ENCODE measurements at places on chromosomes 1 and 21.

DNA sequence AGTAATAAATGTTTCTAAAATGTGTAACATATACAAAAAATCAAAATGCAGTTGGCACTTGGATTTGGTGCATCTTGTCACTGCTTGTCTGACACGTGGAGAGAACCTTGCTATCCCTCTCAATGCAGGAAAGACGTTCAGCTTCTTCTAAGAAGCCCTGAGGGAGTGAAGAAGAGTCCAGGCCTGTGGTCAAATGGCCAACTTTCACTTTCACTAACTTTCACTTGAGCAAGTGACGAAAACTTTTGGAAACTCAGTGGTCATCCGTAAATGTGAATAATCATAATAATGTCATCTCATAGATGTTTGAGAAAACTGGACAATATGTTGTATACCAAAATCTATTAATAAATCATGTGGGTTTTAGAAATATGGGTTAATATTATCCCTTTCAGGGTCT, 61.9 kb downstream of the ERG start:
- DNase-seq = no peak

DNA sequence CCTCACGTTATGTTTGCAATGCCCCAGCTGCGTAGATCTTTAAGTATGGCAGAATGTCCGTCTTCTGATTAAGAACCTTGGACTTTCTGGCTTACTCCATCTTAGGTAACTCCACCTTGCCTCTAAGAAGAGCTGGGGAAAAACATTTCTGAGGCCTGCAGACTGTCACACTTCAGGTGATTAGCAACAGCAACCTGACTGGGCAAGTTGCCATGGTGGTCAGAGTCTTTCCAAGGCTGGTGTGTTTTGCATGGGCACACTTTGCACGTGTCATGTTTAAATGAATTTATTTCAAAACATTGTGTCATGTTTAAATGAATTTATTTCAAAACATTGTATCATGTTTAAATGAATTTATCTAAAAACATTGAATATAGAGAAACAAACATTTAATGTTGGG, 811 bp downstream of the KPRP start:
- DNase-seq = no peak

GRCh38 chr1:147673406-147673805, 3.1 kb upstream of the ACP6 start:
- no peak for DNase-seq

DNA sequence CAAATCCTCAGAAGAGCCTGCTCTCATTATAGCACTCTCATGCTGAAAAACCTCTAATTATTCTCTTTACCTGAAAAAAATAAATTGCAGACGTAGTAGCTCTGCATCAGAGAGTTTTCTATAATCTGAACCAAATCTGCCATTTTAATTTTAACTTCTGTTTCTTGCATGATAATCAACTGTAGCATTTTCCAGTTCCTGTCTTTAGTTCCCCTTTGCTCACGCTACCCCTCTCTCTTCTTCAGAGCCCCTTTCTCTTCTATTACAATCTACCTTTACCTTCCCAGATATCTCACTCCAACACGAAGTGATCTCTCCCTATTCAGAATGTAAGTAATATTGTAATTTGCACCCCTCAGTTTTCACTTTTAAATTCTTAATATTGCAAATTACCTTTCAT, 31.4 kb downstream of the FMO1 start:
- DNase-seq = no peak

- no peak for DNase-seq
These were observed 32.7 kb downstream of the TTC39A start for GRCh38 chr1:51297401-51298321.

- no peak for DNase-seq
These were observed 16.6 kb upstream of the USP24 start for GRCh38 chr1:55231745-55232144.

DNA sequence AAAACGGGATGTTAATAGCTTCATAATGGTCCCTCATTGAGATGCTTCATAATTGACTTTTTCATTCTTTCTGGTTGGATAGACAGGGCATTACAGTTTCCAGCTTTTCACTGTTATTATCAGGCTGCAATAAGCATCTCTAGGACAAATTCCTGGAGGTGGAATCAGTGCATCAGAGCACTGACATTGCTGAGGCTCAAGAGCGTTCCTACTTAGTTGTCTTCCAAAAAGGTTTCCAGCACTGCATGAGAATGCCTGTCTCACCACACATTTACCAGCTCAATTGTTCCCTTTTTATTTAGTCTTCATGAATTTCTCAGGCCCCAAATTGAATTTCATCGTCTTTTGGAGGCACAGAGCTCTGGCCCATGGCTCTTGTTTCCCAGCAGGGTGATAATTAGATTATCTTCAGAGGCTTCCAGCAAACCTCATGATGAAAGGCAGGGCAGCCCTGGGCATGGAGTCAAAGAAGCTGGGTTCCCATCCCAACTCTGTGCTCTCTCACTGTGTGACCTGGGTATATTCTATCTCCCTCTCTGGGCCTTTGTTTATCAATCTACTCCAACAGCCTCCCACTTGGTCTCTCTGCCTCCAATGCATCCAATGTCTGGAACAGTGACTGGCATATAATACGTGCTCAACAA, 451.4 kb downstream of the PTPRU start:
- DNase-seq = no peak

DNA sequence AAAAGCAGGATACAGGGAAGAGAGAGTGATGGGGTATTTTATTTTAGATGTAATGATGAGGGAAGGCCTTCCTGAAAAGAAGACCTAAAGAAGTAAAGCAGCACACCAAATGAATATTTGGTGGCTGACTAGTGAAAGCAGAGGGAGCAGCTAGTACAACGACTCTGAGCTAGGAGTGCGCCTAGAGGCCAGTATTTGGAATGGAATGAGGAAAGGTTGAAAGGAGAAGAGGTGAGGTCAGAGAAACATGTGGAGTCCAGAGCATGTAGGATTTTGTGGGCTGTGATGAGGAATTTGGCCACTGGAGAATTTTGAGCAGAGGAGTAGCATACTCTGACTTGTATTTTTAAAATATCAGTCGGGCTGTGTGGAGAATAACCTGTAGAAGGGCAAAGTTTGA, 11.8 kb upstream of the RPL5 start:
- no peak for DNase-seq

- DNase-seq = no peak
These were observed at the start of gene PCSK9 for GRCh38 chr1:55039342-55040082. PCSK9 (plus strand) TSS chr1:55039548; CDS start chr1:55039838, 290 bp downstream.

- peak; percentile 71 for DNase-seq
These were observed 66.1 kb downstream of the PLXNA2 start for GRCh38 chr1:208178091-208178529.

- DNase-seq = no peak
These were observed 5.1 kb upstream of the NAV1 start for GRCh38 chr1:201533836-201534235.

GRCh38 chr1:22680726-22681125, 27.7 kb downstream of the C1QB start:
- DNase-seq = no peak

DNA sequence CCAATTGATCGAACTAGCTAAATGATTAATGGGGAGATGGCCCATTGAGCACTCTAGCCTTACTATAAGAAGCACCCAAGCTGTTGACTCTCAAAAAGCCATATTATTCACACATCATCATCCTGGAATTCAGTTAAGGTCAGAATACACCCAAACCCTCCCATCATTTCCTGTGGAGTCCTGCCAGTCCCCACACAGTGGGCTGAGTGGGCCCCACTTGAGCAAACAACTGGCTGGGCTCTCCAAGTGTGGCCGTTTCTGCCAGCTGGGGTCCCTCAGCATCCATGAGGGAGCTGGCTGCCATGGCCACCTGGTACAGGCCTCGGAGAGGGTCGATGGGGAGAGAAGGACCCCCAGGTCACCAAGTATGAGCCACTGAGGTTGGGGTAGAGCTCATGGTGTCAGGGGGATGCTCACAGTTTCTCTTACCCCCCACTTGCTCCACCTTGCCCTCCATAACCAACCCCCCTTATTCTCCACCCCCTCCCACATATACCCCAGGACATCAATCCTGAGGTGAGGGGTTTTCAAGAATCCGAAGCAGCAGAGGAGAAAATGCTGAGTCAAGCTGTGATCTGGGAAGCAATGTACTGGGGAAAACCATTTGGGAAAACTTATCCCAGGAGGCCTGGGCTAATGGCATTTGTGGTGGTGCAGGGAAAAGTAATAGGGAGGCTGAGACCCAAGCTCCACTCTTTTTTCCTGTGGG, 60.3 kb downstream of the UBE2T start:
- no peak for DNase-seq

DNA sequence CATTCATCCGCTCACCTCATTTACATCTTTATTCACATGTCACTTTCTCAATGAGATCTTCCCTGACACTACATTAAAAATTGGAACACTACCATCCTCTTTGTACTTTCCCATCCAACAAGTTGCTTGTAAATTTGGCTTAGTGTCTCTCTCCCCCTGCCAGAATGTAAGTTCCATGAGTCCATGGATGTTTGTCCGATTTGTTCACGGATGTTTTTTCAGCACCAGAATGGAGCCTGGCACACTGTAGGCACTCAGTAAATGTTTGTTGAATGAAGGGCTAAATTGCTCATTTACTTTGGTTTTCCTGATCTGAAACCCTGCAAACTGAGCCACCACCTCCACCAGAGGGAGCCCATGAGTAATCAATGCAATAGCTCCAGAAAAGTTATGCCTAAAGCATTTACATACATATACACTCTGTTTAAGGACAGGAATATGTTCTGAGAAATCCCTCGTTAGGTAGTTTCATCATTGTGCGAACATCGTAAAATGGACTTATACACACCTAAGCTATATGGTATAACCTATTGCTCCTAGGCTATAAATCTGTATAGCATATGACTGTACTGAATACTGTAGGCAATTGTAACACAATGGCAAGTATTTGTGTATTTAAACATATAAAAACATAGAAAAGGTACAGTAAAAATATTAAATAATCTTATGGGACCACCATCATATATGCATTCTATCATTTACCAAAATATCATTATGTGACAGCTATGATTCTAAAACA, 2.8 kb upstream of the EYA3 start:
- DNase-seq = no peak

GRCh38 chr1:19622204-19622603, 21.9 kb upstream of the NBL1 start:
- no peak for DNase-seq

GRCh38 chr1:181100015-181100905, 11.8 kb downstream of the IER5 start:
- DNase-seq = no peak

DNA sequence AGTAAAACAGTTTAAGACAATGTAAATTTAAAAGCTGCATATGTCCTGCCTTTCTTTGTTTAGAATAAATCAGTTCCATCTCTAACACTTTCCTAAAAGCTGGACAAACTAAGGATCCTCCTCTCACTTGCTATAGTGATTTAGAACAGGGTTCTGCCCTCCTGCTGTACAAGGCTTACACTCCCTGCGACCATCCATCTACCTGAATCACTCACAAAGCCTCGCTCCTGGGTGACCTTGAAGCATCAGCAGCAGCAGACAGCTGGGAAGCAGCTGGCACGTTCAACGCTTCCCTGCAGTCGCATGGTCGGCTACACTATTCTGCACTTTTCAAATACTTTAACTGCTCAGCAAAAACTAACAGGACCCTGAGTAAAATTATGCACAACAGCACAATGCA, 128.0 kb downstream of the NTPCR start:
- DNase-seq = no peak

GRCh38 chr1:17393230-17393629, 21.2 kb downstream of the PADI6 start:
- DNase-seq = no peak

DNA sequence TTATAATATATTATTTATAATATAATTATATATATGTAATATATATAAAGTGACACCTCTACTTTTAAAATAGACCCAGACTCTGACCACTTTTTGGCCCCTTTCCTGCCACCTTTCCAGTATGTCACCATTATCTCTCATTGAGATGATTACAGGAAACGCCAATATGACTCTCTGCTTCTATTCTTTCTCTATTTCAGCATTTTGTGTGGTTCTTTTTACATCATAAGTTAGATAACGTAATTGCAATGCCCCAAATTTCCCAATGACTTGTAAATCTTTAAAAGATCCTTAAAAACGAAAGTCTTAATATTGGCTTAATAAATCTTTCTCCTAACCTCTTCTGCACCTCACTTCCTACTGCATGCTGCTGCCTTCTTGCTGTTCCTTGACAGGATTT, 8.1 kb upstream of the GBP5 start:
- DNase-seq = no peak

DNA sequence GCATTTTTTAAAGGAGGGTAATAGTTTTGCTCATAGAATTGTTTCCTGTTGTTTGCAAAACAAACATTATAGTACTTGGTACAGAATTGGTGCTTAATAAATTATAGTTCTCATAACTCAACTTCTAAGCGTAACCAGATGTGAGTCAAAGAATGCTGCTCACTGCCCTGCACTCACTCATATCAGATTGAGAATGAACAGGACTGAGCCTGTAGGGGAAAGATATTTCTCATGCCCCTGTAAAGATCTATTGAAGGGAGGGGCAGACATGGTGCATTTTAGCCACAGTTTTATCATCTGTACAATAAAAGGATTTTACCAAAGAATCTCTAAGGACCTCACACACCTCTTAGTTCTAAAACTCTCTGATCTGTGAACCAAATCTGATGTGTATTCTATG, 358.5 kb downstream of the SEC16B start:
- DNase-seq = no peak

- DNase-seq = no peak
These were observed 883 bp downstream of the LAMTOR2 start for GRCh38 chr1:156055281-156056048.

- no peak for DNase-seq
These were observed 77.8 kb upstream of the SPAG17 start for GRCh38 chr1:118262865-118263264.

DNA sequence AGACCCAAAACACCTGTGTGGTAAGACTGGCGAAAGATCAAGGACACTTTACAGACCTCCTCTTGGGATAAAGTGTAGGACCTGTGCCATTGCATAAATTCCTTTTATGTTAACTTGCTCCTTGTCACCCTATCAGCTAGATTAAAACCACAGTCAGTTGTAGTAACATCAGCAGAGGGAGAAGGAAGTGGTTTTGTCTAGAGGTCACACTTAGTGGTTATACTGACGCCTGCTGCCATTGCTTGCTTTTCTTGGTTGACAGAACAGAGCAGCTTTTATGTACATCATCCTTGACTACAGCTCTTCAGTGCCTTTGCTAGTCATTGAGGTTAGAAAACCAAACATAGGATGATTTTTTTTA, 101.4 kb downstream of the PBX1 start:
- no peak for DNase-seq

DNA sequence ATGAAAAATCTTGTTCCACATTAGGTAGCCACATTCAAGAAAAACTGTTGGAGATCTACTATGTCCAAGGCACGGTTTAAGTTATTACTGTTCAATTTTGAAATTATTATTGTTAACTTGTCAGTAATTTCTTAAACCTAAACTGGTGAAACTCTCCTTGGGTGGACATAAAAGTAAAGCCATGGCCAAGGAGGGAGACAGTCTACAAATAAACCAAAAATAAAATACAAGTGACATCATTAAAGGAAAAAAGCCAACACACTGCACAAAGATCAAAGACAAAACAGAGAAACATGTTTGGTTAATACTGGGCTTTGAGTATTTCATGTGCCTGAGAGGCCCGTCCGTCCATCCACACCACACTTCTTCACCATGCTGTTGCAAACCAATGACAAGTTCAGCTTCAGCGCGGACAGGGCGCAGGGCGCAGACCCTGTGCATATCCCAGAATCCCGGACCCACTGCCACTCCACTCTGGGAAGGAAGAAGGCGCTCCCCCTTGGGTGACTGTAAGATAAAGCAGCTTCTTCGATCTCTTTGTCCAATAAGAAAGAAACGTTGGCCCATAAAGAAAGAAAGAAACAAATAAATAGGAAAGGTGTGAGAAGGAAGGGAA, 918 bp upstream of the RASAL2 start:
- no peak for DNase-seq
